ENCODE measurements at places on chromosomes 1 and 21. TPM values are rescaled to one million over a fixed set of nuclear protein-coding genes. Genes with fewer than 3 reads are reported as not detected.
A peak's percentile ranks its signal among the peaks of the same experiment; 100 is the strongest.

- DNase-seq = no peak
Observed at GRCh38 chr21:45574691-45575090, 32.5 kb upstream of the SLC19A1 start.

- no peak for DNase-seq
Observed at GRCh38 chr1:81340239-81340638, 460.5 kb upstream of the ADGRL2 start.

Gene SLC16A4
- total RNA-seq = 17.2 TPM

- no peak for DNase-seq
Observed at GRCh38 chr1:24867084-24867870, 62.8 kb downstream of the RUNX3 start.

Gene HSD3B2
- total RNA-seq = not detected

- DNase-seq = peak; percentile 38
Observed at GRCh38 chr1:55446351-55446750, 231.2 kb upstream of the USP24 start.

DNA sequence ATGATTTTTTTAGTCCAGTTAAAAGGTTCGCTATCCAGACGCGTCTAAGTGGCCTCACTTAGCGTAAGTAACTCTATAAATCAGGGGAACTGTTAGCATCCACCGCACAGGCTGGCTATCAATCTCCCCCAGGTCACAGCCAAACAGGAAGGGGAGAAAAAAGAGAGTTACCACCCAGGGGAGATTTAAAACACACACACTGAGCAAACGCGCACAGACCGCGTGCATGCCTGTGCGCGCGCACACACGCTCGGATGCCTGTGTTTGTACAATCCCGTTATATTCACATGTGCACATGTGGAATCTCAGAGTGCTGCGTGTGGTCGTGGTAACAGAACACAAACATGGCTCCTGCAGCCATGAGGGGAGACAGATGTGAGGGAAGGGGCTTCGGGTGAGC is 125.4 kb downstream of the CASZ1 start:
- no peak for DNase-seq

Gene PRR9
- not detected for total RNA-seq

- no peak for DNase-seq
Observed at GRCh38 chr1:92482665-92483609, 3.8 kb downstream of the GFI1 start.

DNA sequence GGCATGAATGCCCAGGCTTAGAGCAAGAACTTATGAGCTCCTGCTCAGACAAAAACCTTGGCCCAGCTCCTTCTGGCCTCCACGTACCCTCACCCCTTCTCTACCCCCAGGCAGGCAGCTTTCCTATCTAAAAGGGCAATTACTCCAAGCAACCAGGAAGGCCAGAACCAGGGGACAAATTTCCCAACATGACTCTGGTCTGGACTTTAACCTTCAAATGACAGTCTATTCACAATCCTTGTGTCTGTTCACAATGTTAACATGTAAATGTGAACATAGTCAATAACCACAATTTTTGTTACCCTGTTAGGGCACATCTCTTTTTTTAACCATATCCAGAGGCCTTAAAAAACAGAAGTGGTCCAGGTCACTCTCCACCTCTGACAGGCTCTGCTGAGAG is 64.4 kb upstream of the LAPTM5 start:
- DNase-seq = no peak

Gene PRKAA2
- total RNA-seq = 0.42 TPM

GRCh38 chr1:234144901-234145300 is 228.4 kb upstream of the COA6 start:
- no peak for DNase-seq

- no peak for DNase-seq
Observed at GRCh38 chr21:29429218-29429617, 130.5 kb downstream of the BACH1 start.

DNA sequence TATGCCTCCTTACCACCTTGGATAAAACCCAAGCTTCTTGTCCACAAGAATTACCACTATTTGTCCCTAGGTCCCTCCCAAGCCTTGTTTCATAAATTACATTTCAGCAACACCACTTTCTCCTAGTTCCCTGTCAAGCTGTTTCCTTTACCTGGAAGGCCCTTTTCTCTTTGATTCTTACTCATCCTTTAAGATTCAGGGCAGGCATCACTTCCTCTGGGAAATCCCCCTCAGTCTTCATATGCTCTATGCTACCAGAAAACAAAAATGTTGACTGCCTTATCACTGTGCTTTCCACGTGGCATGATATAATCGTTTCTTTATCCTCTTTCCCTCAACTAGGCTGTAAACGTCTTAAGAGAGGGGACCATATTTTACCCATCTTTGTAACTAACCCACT is 102.7 kb downstream of the LYST start:
- no peak for DNase-seq

DNA sequence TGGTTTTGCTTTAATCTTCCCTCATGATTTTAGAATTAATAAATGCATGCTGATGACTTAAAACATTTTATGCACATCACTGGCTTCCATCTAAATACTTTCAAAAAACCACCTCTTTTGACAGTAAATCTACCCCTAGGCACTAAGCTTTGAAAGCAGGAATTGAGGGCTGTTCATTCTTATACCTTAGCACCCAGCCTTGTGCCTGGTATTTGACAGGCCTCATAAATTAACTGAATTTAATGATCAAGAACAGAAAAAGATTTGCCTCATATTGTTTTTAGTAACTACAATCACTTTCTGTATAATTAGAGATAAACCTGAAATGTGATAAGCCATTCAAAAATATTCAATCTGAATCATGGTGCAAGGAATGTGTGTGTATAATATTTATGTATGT is 108.8 kb downstream of the DPYD start:
- DNase-seq = no peak

Gene IGSF8
- 12.8 TPM for total RNA-seq

Gene PTPN22
- 0.72 TPM for total RNA-seq

GRCh38 chr1:1959840-1960479 is 40.9 kb upstream of the TMEM52 start:
- peak; percentile 30 for DNase-seq

GRCh38 chr1:18234790-18235242 is 127.2 kb downstream of the IGSF21 start:
- DNase-seq = peak; percentile 7

- DNase-seq = no peak
Observed at GRCh38 chr21:36186081-36186480, 29.5 kb downstream of the DOP1B start.

Gene SFT2D2
- total RNA-seq = 56.5 TPM

DNA sequence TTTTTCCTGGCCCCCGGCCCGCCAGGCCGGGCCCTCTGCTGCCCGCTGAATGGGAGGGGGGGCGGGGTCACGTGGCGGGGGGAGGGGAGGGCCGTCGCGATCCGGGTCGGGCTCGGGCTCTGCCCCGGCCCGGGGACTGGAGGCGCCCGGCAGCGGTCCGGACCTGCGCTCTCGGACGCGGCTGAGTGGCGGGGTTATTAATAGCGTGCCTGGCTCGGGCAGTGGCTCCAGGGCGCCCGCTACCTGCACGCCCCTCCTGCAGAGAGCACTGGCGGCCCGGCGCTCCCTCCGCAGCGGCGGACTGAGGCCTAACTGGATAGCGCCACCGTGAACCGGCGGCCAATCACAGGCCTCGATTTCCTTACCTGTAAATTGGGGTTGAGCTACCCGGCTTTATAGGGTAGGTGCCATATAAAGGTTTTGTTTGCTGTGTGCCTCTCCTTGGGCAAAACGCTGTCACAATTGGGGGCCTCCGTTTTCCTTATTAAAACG is 28.1 kb downstream of the AHDC1 start:
- DNase-seq = no peak

Gene UBE2U
- not detected for total RNA-seq

DNA sequence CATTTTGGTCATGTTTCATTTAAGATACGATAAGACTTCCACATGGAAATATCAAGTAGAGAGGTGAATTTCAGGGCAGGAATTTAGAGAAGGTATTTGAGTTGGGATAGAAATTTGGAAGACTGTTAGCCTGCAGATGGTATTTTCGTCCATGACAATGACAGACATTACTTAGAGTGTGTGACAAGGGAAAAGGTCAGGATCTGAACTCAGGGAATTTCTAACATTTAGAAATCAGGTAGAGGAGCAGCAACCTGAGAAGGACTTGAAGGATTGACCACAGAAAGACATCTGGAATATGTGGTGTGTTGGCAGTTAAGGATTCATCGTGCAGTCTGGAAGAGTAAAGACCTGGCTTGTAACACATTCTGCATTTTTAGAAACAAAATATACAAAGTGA is 57.9 kb downstream of the RABGAP1L start:
- no peak for DNase-seq

DNA sequence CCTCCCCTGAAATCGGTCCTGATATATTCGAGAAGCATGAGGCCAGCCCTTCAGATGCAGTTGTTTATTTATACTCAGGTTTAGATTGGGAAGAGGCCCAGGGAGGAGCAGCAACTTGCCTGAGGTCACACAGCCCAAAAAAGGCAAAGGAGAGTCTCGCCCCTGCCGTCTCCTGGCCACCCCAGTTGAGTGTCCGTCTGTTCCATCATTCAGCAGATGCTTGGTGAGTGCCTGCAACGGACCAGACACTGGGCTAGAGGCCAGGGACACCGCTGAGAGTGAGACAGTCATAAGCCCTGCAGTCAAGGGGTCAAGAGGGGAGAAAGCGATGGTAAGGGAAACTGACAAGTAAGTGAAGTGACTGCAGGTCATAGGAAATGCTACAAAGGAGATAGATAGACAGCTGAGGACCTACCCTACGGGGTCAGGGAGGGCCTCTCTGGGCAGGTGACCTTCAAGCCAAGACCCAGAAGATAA is 15.4 kb upstream of the SELENON start:
- DNase-seq = peak; percentile 23

DNA sequence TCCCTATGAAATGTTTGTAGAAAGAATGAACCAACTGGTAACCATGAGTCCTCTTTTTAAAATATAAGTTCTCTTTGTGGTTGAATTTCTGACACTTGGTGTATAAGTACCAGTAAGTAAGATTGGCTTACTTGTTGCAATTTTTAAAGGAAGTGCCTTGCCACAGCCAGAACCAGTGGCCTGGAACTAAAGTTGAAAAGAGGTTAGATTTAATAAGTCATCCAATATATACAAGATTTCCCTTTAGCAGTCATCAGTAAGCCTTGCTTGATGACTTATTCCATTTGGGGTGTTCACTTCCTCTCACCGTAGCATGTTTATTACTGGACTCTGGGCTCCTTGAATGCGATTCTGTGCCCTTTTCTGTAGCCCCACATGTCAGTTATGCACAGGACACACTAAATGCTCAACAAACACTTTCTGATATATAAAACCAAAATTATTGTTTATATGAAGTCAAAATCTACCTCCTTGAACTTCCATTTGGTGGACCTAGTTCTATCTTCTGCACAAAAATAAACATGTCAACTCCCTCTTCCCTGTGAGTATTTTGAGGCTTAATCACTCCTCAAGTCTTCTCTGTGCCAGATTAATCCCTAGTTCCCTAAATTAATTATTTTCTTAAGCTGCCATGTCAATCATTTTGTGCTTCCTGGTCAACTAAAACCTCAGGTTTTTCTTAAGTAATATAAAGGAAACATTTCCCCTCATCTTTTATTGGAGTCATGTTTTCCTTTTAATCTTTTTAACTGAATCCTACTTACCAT is 218.1 kb downstream of the ST6GALNAC3 start:
- no peak for DNase-seq

- no peak for DNase-seq
Observed at GRCh38 chr1:2528966-2529783, 888 bp downstream of the HES5 start.

DNA sequence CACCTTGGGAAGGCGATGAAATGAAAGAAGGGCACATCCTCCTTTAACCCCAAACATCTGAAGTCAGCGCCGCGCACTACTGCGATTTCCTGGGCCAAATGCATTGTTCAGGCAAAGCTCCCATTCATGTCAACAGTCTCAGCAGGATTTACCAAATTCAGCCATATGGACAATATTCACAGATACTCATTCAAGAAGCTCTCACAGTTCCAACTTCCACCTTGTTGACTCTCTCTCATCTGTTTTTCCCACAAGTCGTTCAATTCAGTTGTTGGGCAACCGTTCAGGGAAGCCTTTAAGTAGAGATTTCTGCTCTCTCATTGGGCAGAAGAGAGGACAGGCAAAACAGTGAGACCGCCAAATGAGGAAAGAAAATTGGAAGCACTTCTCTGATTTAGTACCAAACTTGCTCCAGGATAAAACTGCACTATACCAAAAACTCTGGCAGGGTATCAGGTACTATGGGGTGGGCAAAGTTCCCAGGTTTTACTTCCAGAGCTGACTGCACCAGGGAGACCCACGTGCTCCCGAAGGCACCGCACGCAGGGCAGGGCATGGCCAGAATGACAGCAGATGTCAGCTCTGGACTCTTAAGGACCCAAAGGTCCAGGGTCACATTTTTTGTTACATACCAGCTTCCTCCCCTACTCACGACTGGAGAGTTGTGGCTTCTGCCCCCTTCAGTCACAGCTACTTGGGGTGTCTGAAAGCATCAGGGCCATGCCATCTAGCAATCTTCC is 668.8 kb downstream of the KIF26B start:
- no peak for DNase-seq

DNA sequence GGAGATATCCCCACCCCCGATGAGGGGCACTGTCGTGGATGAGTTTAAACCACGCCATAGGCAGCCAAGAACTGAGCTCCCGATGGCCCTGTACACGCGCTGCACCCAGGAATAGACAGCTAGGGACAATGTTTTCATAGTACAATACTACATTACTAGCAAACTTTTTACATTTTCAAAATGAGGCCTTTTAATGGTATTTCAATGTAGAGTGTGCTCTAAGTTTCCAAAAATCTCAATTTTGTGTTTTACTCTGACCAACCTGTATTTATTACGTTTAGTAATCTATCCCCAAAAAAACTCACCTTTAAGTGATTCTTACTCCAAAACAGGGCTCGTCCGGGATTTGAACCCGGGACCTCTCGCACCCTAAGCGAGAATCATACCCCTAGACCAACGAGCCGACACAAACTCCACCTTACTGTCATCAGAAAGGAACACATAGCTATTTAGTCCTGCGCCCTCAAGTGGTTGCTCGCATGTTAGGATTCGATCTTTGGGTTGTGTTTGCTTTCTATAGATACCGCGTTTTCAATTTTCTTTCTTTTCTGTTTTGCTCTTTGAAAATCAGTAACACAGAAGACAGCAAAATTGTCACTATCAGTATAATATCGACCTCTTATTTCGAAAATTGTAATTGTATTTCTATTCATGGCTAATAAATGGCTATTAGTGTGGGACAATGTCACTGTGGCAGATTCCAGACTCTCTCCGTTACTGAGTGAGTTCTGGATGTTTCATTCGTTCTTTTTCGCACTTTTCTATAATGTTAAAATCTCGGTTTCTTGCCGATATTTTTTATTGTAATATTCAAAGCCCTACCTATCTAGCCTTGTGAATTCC is 6.4 kb upstream of the MPZL1 start:
- DNase-seq = peak; percentile 73

Gene DCST2
- not detected for total RNA-seq

DNA sequence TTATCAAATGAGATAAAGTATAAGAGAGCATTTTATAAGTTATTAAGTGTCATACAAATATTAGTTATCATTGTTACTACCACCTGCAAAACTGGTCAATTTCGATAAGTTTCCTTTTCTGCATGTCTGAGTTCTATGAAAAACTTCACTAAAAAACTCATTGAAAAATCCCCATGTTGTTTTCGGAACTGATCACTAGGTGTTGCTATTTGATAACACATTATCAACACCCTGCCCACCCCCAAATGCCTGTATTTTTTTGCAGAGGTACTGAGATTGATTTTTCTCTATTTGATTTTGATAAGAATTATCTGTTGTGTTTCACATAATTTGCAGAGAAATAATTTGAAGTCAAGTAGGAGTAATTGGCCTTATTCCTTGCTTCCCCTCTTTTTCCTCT is 22.1 kb upstream of the DISP1 start:
- peak; percentile 28 for DNase-seq

- DNase-seq = no peak
Observed at GRCh38 chr21:29771491-29772066, 168.2 kb downstream of the GRIK1 start.

Measured in HFFc6 (cell line).